Suppressor macrophage (primary cell): ENCODE measurements at places on chromosomes 3 and 15.

DNA sequence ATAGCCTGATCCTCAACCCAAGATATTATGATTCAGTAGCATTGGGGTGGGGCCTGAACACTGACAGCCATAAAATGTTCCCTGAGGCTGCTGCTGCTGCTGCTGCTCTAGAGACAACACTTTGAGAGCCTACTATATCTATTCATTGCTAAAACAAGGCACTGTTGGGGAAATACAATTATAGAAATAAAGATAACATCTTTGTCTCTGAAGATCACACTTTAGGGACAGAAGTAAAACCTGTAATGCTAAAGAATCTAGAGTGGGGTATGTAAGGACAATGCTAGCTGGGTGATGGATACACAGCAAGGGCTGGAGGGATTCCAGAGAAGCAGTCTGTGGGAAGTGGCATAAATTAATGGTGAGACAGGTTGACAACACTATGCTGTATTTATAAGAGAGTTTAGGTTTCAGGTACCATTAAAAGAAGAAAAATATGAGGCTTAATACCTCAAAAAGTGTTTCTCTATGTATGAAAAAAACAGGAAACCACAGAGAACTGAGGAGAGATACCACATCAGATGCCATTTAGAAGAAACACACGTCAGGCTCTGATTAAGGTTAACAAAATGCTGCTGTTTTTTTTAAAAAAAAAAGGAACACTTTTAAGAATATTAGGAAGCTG, 115.9 kb downstream of the CBLB start:
- DNase-seq, result no peak

DNA sequence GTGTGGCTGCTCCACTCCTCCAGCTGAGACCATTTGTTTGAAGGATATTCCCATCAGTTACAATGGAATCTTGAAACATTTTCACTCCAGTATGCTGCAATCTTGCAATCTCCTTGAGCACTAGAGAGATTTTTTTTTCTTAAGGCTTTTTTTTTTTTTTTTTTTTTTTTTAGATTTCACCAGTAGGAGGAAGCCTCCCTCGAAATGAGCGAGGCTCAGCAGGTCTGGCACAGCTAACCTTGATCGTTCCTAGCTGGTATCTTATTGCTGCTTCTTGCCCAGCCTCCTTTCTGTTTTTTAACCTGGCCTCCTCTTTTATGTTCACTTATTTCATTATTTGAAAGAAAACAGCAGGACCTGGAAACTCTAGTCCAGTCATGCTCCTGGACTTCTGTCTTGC, 48.1 kb downstream of the RAP2B start:
- peak; percentile 53 for DNase-seq

DNA sequence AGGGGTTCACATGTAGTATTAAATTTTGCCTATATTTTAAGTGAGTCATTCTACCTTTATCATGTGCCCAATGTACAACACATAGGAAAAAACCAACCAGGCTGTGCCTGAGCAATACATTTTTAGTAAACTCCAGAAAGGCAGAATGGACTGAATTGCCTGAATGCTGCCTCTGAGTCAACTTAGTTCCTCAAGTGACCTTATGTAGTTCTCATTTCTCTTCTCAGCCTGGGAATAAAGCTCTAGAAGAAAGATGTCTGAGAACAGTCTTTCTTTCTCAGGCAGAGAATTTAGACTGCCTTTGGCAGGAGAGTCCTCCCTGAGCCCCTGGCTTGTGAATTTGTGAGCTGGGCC, 13.0 kb downstream of the ST3GAL6 start:
- peak; percentile 55 for DNase-seq

DNA sequence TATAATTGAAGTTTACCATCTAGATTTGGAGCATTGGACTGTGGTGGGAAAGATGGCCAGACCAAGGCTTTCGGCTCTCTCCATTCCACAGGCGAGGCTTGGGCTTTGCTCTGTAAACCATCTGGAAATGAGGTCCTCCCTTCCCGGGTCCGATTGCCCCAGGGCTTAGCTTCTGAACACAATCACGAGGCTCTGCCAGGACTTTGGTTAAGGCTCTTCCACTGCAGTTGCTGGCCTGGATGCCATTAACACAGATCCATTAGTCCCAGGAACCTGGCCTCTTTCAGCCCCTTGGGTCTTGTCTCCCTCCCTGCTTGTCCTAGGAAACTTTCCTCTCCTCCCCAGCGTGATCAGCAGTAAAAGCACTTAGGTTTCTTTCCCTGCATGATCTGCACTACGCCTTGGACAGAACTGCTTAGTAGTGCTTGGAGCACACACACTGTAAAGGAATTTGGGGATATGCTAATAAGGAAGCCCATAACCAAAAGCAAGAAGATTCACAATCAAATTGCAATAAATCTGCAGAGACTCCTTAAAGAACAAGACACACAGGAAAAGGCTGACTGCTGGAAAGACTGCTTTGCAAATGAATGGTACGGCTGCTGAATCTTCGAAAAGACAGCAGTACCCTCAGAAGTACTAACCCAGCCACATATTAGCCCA, 154.3 kb downstream of the ECT2 start:
- no peak for DNase-seq

DNA sequence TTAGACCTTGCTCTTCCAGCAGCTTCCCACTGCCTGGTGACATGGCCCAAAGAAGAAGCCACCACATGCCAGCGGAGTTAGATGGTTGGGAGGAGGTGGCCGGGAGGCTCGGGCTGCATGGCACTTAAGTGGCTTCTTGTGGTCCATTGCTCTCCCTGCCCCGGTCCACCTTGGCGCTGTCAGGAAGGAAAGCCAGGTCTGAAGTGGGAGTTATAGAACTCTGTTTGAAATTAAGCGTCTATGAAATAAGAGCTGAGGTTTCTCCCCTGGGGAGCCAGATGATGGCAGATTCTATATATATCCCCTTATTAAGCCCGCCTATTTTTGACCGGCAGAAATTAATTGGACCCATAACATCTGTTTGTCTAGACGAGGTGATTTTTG, 61.2 kb downstream of the ITGA11 start:
- no peak for DNase-seq

DNA sequence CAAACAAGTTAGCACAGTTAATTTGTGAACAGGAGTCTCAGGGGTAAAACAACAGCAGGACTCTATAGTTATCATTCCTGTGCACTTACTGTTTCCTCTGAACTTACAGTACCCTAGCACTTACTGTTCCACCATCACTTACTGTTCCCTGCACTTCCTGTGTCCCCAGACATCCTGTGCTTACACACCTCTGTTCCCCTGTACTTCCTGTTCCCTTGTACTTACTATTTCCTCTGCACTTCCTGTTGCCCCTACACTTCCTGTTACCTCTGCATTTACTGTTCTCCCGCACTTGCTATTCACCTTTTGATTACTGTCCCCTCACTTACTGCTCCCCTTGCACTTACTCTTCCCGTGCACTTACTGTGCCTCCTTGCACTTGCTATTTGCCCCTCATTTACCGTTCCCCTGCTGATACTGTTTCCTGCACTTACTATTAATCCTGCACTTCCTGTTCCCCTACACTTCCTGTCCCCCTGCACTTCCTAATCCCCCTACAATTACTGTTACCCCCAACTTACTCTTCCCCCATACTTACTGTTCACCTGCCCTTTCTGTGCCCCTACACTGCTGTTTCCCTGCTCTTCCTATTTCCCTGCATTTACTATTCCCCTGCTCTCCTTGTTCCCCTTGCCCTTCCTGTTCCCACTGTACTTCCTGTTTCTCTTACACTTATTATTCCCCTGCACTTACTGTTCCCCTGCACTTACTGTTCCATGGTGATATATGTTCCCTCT, 30.3 kb downstream of the TPRA1 start:
- DNase-seq, result no peak

GRCh38 chr3:100068826-100069225, 45.5 kb downstream of the FILIP1L start:
- DNase-seq, result peak; percentile 75

DNA sequence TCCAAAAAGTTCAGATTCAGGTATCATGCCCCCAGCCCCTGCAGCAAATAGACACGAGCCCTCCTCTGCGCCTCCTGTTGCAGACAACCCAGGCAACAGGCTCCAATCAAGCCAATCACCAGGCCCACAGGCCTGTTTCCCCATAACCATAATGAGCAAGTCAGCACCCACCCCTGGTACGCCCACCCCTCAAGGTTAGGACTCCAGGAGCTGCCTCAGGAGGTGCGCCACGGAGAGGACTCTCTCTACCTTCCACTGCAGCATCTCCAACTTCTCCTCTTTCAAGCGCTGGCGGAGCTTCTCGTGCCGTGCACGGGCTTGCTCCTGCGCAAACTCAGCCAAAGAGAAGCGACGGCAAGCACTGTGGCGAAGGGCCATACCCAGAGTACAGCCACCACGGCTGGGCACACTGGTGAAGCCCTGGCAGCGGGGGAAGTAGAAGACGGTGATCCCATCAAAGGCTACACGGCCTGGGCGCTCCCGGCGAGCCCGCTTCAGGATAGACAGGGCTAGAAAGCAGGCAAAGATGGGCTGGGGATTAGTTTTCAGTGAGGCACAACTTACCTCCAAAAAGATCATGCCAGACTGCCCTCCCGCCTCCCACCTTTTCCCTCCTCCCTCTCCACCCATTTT, 8.5 kb downstream of the CSRNP1 start:
- no peak for DNase-seq

DNA sequence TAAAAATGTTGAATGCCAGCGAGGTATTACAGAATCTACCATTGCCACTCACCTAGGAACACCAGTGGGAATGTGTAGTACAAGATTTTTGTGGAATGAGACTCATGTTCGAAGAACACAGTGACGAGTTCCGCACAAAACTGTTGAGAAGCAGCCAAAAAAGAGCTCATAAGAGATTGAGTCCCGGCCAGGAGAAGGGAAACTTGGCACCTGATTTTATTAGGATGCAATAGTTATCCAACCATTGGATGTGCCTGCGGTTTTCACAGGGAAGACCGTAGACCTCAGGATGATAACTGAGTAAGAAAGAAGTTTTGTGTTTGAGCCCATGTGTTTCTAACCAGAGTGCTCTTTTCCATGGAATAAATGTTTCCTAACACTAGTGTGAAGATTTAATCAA, 88.9 kb downstream of the PTPRG start:
- no peak for DNase-seq

DNA sequence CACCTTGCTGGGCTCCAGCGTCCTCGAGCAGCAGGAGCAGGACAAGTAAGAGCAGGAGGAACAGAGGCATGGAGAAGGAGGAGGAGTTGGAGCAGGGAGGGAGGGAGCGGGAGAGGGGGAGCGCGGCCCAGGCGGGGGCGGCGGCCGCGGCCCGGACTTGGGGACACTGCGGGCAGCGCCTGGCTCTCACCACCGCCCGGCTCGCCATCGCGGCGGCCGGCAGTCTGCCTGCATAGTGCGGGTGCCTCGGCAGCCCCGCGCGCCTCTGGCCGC, 440 bp downstream of the DCBLD2 start:
- DNase-seq, result peak; percentile 51

DNA sequence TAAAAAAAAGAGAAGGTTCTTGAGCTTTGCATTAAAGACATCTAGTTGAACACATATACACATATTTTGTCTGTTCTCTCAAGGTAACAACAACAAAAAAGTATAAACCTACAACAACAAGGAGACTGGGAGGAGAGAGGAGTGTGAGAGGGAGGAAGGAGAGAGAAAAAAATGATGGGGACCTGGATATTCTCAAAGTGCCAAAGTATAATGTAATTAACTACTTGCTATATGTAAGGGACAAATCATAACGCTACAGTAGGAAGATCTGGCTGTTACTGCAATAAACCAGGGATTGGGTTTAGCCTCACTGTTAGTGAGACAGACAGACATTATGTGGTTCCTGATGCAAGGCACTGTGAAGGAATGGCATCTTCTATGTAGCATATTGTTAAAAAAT, 14.2 kb upstream of the GABRR3 start:
- no peak for DNase-seq

DNA sequence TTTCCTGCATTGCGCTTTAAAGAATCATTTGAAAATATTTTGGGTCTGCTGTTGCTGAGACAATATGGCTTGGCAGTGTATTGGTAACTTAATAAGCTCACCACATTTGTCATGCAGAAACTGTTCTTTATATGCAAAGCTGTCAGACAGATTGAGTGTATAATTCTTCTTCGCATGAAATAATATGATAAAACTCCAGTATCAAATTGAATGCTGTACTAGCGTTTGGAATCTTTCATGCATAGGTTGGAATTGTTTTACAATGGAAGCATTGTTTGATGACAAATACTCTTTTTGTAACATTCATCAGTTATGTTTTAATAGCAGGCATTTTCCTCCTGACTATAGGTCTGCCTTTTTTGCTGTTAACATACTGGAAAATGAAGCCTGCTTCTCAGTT, 53.8 kb downstream of the RBMS3 start:
- DNase-seq, result no peak

DNA sequence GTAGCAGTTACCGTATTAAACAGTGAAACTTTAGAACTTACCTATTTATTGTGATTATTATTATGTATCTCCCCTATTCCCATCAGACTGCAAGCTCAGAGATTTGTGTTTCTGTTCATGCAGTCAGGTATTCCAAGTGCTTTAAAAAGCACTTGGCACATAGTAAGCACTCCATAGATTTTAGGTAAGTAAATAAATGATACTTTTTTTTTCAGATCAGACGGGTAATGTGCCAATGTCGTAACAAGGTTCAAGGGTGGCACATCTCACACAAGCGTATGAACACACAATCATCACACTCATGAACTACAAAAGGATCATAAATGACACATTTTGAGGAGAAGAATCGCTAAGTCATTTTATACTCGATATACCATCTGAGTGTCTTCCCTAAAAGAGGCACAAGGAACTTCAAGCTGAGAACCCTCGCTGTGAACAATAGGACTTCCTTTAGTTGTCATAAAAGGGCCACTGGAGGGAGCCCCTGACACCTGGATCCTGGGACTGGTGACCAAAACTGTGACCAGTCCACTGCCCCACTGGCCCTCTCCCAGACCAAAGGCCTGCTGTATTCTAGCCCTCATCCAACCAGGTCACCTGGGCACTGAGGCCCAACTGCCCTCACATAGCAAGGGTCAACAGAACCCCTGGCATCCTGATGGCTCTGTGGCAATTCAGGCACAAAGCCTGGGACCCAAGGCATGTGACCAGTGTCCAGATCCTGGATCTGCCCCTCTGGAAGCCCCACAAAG, 32.1 kb downstream of the KIF9 start:
- peak; percentile 82 for DNase-seq

GRCh38 chr3:170205302-170205701, 16.9 kb upstream of the PRKCI start:
- no peak for DNase-seq

GRCh38 chr15:66461917-66462316, 35.6 kb downstream of the SNAPC5 start:
- no peak for DNase-seq

DNA sequence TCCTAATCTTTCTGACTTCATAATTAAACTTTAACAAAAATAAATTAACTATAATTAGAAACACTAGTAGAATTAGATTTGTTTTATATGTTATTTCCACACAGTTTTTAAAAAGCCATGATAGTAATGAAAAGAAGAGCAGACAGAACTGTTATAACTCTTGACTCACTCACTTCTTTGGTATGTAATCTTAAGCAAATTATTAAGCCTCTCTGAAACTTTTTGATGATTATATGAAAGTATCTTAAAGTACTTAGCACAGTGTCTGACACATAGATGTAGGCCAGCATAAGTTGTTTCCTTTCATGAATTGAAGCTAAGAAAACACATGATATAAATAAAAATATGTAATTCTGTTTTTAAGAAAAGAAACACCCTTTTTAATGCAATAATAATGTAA, 123.6 kb upstream of the MLF1 start:
- DNase-seq, result no peak
